ENCODE measurements at places on chromosomes 12 and 14.

DNA sequence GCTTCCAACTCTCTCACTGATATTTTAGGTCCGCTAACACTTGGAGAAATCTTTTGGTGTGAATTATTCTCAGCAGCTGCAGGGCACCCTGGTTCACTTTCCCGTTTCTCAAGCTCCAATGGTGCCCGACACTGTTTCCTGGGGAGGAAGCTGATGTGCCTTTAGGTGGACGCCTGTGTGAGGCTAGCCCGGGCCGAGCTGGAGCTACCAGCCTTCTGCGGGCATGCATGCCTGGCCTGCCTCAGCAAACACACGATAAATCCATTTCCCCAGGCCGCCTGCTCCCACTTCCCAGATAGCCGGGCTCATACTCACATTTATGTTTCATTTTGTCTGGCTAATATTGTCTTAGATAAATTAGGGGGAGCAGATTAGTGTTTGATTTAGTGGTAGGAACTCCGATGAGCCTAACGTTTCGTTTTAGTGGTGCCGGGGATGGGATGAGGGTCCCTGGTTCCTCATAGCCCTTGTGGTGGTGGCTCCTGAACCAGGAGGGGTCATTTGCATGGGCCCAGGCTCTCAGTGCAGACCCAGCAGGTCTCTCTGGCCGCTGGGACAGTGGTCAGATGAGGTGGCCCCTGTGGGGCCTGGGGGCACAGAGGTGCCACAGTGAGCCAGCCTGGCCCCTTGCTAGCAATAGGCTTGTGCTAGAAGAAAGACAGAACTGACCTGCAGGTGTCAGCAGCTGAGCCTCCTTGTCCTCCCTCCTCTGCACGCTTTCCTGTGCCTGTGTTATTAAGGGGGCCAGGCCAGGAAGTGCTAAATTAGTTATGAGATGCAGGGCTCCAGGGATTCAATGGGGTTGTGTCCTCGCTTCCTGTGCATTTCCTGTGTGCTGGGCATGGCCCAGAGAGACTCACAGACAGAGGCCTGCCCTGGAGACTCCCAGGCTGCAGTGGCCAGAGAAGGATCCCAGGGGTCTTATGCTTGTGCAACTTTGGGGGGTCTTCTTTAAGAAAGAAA is 88.3 kb downstream of the KIF26A start:
- no peak for DNase-seq

DNA sequence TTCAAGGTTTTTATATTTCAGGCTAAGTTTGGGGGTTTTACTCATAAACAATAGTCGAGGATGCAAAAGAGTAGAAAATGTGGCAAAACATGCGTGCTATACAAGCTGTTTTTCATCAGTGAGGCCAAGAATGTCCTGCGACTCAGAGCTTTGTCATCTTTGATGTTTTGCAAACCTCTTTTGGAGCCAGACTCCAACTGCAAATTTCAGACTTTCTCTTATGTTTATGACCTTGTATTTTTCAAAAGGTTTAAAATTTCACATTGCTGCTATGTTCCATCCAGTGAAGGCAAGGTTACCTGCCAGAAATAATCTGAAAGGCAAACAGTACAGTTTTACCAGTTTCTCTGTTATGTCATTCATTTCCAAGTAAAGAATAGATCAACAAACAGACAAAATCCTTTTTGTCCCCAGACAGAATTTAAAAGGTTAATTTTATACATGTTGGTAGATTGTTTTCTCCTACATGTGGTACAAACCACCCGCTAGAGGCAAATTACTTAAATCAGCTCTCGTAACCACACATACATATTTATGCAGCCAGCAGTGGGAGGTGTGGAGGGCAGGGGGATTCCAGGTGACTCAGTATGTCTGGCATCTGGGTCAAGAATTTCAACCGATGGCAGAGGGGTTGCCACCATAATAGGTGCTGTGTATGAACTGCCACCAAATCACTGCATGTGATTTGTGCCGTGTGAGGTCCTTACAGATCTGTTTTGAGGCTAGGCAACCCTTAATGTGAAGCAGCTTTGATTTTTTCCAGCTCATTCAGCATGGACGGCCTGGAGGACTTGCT is 119.8 kb upstream of the CPM start:
- no peak for DNase-seq

DNA sequence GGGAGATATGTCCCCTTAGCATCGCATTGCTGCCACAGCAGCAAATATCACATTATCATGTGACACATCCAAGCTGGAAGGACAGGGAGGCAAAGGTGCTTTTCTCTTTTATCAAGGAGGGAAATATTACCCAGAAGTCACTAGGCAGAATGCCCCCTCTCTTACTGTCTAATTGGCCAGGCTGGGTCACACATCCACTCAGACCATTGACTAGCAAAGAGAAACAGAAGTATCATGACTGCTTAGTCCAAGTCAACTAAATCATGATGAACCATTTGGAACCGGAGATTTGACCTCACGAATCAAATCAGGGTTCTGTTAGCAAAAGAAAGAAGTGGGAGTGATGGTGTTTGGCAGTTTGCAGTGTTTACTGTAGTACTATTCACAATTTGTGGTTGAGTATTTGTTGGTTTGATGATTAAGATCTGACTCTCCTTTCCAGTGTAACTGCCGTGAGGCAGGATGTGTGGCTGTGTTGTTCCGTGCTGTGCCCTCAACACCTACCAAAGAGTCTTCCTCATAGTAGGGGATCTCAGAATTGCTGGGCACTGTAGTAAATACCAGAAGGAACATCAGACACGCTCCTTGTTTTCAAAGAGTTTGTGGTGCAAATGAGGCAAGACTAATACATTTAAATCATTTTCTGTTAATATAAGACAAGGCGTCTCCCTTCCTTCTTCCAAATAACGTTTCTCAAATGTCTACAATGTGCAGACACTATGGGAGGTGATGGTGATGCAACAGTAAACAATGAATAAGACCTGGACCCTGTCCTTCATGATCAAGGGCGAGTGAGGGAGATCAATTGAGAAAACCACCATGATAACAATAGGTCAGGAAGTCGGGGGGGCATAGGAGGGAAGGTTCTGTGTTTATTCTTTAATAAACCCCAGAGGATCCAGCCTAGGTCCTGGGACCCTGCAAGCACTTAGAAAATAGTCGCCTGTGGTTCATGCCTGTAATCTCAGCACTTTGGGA is 194.4 kb upstream of the CRY1 start:
- no peak for DNase-seq

- DNase-seq = no peak
Measured at GRCh38 chr12:14928931-14929330, 9.4 kb downstream of the ERP27 start.

DNA sequence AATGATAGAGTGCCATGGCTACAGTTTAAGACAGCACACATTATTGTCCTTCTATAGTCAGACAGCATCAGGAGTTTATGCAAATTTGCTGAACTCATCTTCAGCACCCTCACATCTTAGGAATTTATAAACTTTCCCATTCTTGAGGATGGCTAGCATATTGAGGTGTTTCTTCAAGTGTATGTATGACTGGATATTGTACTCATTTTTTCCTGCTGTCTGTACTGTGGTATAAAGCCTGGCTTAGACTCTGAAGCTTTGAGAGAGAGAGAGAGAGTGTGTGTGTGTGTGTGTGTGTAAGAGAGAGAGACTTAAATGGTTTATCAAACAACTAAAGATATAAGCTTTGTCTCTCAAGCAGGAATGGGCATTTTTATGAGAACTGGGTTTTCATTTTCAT is 161.6 kb downstream of the PIK3C2G start:
- DNase-seq = no peak

DNA sequence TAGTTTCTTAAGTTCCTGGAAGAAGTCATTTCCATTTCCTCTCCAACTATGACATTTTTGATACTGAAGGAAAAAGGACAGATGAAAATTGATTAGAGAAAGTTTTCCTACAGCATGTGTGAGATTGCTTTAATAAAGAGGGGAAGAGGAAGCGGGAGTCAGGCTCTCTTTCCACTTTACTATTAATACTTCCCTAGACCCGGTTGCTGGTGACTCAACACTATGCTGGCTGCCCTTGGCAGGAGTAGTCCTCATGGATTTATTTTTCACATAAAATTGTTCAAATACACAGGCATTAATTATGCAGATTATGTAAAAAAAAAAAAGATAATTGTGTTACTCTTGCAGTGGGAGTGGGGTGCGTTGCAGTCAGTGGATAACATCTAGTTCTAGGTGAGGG is 293.4 kb downstream of the EGLN3 start:
- DNase-seq = no peak

Measured in GM19239 (cell line).